Mesenchymal stem cell (in vitro differentiated cells and primary cell): ENCODE measurements at places on chromosomes 13 and 19.

- peaks cover 2% of the 10 kb centered on the region for H3K4me1 ChIP-seq
- peak; percentile 48 for DNase-seq
- H3K27me3 ChIP-seq = no peaks in the 10 kb centered on the region
- peaks cover 8% of the 10 kb centered on the region for H3K36me3 ChIP-seq
- no peak overlapping the region for H3K4me3 ChIP-seq
These were observed 416.6 kb downstream of the KLF12 start for GRCh38 chr13:73717632-73718031.

- DNase-seq = no peak
- H3K27me3 ChIP-seq = no peaks in the 10 kb centered on the region
- H3K27ac ChIP-seq = no peak overlapping the region
- H3K4me3 ChIP-seq = no peak overlapping the region
- no peaks in the 10 kb centered on the region for H3K36me3 ChIP-seq
These were observed 131.5 kb downstream of the SHISA2 start for GRCh38 chr13:25920277-25920676.

DNA sequence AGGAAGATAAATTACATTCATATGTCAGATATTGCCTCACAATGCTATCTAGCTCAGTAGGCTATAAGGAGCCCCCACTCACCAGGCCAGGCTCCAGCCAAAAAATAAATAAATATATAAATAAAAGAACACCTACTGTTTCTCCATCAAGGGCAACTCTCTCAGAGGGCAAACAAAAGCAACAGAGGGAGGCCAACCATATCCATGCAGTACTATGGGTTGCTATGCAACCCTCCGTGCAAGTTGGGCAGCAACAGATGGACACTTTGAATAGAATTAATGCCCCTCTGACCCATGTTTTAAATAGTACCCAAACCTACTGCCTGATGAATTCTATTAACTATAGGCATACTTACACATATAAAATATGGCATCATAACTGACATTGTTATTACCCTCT lies 279.8 kb upstream of the EDNRB start:
- no peak overlapping the region for H3K27ac ChIP-seq
- H3K4me3 ChIP-seq = no peak overlapping the region
- DNase-seq = no peak
- H3K4me1 ChIP-seq = peaks cover 5% of the 10 kb centered on the region
- H3K36me3 ChIP-seq = no peaks in the 10 kb centered on the region
- H3K27me3 ChIP-seq = no peaks in the 10 kb centered on the region

GRCh38 chr13:99911069-99911964 lies 60.2 kb downstream of the ZIC5 start:
- H3K36me3 ChIP-seq = no peaks in the 10 kb centered on the region
- DNase-seq = no peak

DNA sequence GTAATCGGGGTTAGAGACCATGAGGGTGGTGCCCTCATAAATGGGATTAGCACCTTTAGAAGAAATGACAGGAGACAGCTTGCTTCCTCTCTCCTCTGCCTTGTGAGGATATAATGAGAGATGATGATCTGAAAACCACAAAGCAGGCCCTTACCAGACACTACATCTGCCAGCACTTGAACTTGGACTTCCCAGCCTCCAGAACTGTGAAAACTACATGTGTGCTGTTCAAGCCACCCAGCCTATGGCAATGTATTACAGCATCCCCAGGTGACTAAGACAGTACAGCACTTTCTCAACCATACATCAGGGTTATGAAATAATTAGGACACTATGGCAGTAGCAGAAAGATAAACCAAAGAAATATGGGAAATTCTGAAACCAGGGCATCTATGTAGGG lies 7.4 kb downstream of the ZNF564 start:
- H3K4me1 ChIP-seq = no peaks in the 10 kb centered on the region
- DNase-seq = no peak
- peaks cover 54% of the 10 kb centered on the region for H3K36me3 ChIP-seq
- no peaks in the 10 kb centered on the region for H3K27me3 ChIP-seq

- no peak overlapping the region for H3K4me3 ChIP-seq
- H3K27me3 ChIP-seq = no peaks in the 10 kb centered on the region
- peaks cover 47% of the 10 kb centered on the region for H3K36me3 ChIP-seq
These were observed 7.1 kb upstream of the SAMD1 start for GRCh38 chr19:14097532-14098151.
